ENCODE measurements at places on chromosomes 4 and X.

- no peak for DNase-seq
Measured at GRCh38 chrX:30900227-30900626, 11.2 kb upstream of the TAB3 start.

DNA sequence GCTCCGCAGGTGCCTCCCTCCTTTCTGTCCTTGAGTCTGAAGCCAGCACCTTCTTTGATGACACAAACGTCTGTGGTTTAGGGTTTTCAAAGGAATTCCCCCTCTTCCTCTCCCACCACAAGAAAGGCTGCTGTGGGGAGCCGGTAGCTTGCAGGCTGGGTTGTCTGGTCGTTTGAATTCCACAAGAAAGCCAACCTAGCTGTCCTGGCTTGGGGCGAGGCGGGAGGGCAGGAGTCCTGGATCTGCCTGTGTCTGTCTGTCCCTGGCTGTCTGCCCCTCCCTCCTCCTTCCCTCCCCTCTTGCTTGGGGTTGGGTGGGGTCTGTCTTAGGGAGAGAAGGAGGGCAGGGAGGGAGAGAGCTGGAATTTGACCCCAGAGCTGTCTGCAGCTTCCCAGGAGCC, 56.3 kb downstream of the SHROOM2 start:
- no peak for DNase-seq

GRCh38 chrX:37867536-37868153, 20.3 kb upstream of the DYNLT3 start:
- DNase-seq: no peak

DNA sequence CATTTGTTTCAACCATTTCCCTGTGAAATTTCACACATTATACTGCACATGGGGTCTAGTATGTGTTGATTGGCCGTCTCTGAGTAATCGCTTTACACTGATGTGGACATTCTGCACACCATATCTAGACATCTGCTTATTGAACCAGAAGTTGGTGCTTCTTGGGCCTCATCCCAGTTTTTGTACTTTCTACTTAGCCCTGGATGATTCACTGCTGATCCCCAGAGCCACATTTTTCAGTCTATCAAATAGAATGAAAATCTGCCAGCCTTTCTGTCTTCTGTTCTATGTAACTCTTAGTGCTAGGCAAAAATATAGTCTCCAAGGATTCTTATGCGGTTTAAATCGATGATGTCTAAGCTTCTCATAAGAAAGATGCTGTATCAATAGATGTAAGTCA, 40.5 kb upstream of the RELL1 start:
- no peak for DNase-seq

DNA sequence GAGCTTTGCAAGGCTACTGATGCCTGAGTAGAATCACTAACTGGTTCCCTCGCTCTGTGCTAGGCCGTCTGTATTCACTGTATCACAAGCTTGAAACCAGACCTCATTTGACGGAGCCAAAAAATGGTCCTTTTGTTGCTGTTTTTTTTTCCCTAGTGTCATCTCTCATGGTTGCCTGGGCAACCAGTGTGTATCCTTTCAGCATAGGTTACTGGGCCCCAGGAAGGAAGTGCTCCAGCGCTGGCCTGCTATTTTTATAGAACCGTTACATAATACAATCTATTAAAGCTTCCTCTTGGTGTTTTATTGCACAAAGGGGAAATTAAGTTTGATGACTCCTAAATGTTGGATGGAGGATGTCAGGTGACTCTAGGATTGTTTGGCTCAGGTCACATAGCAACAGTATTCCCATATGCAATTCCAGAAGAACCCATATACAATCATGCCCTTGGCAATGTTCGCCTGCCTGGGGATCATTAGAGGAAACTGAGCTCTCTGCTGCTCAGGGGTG, 220.4 kb downstream of the SPRY1 start:
- peak; percentile 82 for DNase-seq

GRCh38 chrX:71815906-71816156, 52.7 kb downstream of the CXorf49B start:
- DNase-seq: no peak

DNA sequence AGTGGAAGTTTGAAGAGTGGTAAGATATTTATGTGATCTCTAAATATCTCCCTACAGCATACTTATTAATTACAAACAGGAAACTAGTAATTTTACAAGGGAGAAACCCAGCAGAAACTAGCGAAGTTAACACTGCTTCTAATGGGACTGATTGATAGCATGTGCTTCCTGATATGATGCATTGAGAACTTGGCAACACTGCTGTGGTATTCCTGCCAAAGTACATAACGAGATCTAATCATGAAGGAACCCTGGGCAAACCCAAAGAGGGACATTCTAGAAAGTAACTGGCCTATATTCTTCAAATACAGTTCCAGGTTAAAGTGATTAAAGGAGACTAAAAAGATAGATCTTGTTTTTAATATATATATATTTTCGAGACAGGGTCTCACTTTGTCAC, 4.6 kb upstream of the GPR34 start:
- DNase-seq: no peak

DNA sequence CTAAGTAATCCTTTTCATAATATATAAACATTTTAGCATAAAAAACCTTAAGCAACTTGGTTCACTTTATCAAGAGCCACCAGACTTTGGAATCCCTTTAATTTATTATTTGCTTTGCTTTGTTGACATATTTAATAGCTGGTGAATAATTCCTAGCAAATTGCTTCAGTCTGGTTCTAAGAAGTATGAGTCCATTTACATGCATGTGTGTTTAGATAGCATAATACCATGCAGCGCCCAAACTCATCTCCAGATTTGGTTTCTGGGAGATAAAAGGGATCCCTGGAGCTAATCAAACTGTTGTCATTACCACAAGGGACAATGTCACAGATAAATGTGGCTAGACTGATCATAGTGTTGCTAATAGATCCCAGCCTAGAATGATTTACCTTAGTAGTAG, 111.8 kb downstream of the TMEM144 start:
- DNase-seq: no peak

- DNase-seq: no peak
Measured at GRCh38 chr4:52951016-52951415, 88.9 kb downstream of the RASL11B start.

DNA sequence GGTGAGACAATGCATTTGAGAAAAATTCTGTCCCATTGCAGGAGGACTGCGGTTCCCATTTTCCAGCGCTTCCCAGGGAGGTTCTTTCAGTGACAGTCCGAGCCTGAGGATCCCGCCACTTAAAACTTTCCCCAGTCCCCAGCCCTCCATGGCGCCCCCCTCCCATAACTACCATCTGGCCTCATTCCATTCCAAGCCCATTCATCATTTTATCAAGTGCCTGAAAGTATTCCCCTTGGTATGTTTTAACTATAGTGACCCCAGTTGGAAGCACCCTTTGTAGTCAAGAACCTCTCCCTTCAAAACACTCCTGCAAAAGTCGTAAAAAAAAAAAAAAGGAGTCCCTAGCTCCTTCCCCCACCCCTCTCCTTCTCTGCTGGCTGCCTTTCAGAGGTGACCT, 1.2 kb downstream of the RASL11B start:
- no peak for DNase-seq

GRCh38 chr4:79341893-79342653, 16.2 kb upstream of the NAA11 start:
- DNase-seq: no peak

- no peak for DNase-seq
Measured at GRCh38 chr4:163003979-163004378, 162.7 kb downstream of the NAF1 start.

GRCh38 chr4:76993787-76994641, 44.5 kb downstream of the SEPTIN11 start:
- no peak for DNase-seq

- DNase-seq: no peak
Measured at GRCh38 chr4:120801137-120801758, 121.3 kb downstream of the PRDM5 start.

DNA sequence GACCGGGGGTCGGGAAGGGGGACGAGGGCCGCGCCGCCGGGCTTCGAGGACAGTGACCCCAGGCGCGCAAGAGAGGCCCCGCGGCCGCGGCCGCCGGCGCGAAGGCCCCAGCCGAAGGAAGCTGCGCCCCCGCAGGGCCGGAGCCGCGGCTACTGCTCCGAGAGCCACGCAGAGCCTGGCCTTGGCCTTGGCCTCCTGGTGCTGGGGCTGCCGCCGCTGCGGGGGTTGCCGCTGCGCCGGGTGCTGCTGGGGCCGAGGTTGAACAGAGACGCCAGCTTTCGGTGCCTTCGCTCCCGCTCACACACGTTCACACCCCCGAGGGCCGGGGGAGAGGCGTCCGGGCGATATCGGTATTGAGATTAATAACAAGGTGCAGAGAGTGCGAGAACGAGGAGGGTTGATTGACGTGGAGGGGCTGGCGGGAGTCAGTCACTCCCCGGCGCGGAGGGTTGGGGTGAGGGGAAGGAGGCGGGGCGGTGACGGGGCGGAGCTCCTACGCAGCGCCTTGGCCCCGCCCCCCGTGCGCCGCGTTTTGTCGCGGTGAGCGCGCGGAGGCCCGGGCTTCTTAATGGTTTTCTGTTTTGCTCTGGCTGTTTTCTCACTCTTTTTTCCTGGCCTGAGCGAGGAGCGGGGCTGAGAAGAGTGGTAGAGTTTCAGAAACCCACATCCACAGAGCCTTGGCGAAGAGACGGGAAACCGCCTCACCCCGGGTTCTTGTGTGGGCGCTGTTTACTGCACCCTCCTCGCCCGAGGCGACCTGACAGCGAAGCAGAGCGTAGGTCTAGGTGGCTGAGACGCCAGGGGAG, 878 bp upstream of the CNOT6L start:
- DNase-seq: peak; percentile 97

GRCh38 chrX:41441934-41442823, 5.0 kb upstream of the NYX start:
- peak; percentile 90 for DNase-seq

DNA sequence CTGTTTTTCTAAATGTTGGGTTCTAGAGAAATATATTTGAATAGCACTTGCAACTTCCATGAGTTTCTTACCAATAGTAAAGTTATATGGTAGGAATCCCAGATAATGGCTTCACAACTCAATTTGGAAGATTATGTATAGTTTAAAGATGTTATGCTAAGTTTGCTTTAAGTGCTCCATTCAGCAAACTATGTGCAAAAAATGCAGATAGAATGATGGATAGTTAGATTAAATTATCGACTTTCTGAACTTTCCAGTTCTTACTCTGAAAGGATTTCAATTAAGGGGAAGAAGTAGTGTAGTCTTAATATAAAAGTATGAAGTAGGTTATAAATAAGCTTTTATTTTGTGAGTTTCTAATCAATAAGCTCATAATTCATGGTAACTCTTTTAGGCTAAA, 60.7 kb upstream of the NFKB1 start:
- no peak for DNase-seq

DNA sequence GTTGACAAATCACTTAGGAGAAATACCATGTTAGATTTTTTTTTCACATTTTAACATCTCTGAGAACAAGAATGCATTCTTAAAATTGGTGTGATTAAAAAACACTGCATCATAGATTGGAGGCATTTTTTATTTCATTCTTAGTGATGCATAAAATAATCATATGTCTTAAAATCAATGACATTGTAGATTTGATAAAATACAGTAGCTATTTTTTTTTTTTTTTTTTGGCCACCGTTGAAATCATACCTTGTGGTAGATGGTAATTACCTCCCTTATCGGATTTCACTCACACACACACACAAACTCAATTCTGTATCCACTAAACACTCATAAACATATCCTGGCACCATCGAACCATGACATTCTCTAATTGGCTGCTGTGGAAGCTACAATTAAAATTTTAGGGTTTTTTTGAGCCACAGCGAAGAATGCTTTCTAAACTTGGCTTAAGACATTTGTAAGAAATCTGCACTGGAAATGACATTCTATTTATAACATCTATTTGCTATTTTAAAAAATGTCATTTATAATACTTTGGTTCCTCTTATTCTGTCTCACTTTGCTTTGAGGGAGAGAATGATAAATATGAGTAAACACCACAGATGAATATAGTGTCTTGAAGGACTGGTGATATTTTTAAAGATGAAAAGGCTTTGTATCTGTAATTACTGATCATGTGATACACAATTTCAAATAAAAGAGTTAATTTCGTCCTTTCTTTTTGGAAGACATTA, 60.1 kb downstream of the CCSER1 start:
- DNase-seq: no peak

DNA sequence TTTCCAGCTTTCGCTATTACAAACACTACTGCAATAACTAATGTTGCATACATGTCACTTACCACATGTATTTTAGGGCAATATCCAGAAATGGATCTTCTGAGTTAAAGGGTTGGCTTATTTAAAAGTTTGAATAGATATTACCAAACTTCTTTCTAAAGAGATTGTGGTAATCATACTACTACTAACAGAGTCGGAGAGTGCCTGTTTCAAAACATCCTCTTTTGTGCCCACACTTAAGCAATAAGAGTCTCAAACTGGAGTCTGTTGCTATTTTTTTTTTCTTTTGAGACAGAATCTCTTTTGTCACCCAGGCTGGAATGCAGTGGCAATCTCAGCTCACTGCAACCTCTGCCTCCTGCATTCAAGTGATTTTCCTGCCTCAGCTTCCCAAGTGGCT, 35.8 kb downstream of the FGFBP1 start:
- DNase-seq: peak; percentile 72
